ENCODE measurements at places on chromosomes 2 and 18.

- DNase-seq = no peak
Measured at GRCh38 chr2:127612111-127612822, 33.7 kb upstream of the GPR17 start.

GRCh38 chr18:76844742-76845477, 22.6 kb downstream of the ZNF236 start:
- no peak for DNase-seq

DNA sequence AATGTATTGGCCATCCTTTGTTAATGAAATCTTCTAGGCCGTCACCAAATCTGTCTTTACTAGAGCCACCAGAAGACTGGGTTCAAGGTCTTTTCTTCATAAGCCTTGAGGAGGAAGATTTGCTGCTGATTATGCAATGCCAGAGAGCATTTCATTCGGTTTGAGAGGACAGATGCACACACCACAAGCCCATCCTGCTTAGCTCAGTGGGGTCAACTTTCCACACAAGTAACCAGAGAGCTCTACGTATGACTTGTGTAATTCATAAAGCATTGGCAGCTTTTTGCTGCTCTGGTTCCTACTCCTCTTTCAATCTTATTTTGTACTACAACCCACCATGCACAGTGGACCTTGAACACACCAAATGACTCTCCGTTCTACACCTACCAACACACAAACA, 106.9 kb downstream of the OSR1 start:
- DNase-seq = no peak

DNA sequence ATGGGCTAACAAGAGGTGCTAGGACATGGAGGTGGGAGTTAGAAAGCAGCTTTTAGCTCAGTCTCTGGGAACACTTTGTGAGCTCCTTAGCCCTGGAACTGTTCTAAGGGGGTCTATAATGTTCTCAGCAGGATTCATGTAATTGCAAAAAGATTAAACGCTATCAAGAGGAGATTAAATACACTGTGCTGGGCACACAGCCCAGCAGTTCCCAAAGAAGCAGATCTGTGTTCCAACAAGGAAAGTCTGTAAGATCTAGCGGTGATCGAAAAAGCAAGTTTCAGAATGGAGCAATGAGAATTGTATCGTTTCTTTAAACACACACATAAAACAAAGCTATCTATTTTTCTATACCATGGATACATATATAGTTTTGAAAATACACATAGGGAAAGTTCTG, 2.4 kb upstream of the ARID5A start:
- no peak for DNase-seq

DNA sequence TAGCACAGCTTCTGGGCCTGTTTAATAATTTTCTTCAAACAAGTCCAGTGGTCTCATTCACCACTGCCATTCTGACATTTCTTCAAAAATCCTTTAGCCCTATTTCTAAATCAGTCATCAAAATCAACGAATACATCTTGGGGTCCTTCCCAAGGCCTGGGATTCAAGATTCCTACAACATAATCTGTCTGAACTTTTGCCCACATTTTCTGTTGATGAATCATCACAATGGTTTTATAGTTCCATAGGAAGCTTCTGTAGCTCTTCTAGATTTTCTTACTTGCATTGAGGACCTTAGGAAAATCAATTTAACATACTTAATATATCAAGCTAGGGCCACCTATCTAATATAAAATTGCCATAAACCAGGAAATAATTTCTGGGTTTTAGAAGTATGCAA, 811.8 kb upstream of the ACVR2A start:
- DNase-seq = no peak

- DNase-seq = no peak
Measured at GRCh38 chr2:238643400-238643907, 204.4 kb upstream of the TWIST2 start.

DNA sequence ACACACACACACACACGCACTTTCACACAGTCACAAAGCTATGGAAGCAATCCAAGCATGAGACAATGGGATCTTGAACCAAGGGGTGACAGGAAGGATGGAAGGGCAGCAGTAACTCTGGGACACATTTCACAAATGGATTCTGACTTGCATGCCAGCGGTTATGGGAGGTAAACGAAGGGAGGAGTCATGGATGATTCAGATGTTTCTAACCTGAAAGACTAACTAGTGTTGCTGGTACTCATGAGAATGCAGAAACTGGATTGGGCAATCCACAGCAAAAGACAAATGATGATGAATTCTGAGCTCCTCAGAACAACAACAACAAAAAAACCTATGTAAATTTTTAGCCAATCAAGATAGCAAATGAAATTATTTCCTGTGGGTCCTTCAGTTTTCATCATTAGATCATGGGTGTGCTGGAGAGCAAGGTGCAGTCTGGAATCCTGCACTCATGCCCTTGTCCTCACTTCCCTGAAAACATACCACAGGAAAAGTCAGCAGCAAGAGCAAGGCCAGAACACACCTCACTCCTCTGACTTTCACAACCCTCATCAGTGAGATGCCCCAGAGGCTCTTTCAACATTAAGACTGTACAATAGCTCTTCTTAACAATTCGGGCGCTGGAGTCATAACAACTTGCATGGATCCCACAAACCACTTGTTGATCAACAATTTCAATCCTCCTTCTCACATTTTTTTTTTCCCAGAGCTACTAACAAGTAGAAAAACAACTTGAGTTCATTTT, 32.6 kb downstream of the ABCA12 start:
- no peak for DNase-seq

- no peak for DNase-seq
Measured at GRCh38 chr2:138453815-138454214, 47.8 kb upstream of the SPOPL start.

DNA sequence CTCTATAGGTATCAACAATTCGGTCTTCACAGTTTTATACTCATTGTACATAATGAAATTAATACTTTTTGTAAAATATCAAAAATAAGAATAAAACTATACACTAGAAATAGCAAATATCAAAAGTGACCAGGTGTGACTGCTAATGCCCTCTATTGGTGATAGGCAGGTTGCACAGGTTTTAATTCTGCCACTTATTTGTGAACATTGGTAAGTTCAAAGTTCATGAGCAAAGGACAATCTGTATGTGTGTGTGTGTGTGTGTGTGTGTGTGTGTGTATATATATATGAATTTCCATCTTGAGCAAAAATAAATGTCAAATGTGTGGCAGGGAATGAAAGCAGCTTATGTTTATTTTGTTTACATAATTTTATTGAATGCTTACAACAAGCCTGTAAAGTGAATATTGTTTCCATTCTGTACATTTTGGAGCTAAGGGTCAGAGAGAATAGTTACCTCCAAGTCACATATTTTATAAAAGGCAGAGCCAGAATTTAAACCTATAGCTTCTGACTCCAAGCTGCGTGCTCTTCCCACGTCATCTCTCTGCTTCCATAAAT, 537.4 kb downstream of the CPS1 start:
- DNase-seq = no peak

- DNase-seq = no peak
Measured at GRCh38 chr2:105381101-105381668, 17.7 kb downstream of the FHL2 start.

GRCh38 chr2:10237392-10238321, 65.0 kb upstream of the HPCAL1 start:
- no peak for DNase-seq

GRCh38 chr2:50469784-50470183, 562.1 kb downstream of the NRXN1 start:
- DNase-seq = no peak

DNA sequence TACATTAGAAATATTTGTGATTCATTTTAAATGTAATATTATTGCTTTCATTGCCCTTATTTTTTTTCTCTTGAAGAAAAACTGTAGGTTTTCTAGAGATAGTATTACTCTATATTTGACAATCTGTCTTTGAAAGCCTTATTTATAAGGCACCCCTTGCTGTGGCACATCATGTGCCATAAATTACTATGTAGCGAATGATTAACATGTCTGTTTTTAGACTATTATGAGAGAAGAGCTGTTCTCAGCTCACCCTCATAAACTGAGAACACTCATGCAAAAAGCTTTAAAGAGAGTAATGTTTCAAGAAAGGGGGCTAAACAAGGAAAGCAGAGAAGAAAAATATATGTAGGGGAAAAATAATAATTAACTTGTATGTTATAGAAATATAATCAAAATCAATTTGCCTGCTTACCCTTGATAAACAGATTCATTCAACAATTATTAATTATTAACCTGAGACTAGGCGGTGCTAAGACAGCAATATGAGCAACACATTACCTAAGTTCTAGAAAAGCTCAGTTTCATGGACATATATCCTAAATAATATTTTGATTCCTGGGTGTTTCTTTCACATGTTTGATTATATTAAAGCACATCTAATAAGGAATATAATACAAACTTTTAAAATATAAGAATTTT, 69.0 kb downstream of the RAB3GAP1 start:
- no peak for DNase-seq

- no peak for DNase-seq
Measured at GRCh38 chr2:98240786-98241398, 105.4 kb upstream of the CNGA3 start.

GRCh38 chr18:36327352-36328316, 30.1 kb downstream of the FHOD3 start:
- DNase-seq = no peak

DNA sequence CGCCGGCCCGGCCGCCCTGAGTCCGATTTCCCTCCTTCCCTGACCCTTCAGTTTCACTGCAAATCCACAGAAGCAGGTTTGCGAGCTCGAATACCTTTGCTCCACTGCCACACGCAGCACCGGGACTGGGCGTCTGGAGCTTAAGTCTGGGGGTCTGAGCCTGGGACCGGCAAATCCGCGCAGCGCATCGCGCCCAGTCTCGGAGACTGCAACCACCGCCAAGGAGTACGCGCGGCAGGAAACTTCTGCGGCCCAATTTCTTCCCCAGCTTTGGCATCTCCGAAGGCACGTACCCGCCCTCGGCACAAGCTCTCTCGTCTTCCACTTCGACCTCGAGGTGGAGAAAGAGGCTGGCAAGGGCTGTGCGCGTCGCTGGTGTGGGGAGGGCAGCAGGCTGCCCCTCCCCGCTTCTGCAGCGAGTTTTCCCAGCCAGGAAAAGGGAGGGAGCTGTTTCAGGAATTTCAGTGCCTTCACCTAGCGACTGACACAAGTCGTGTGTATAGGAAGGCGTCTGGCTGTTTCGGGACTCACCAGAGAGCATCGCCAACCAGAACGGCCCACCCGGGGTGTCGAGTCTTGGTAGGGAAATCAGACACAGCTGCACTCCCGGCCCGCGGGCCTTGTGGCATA, 4.6 kb downstream of the SIX2 start:
- DNase-seq = peak; percentile 25

GRCh38 chr2:23323917-23324680, 60.9 kb upstream of the KLHL29 start:
- no peak for DNase-seq

DNA sequence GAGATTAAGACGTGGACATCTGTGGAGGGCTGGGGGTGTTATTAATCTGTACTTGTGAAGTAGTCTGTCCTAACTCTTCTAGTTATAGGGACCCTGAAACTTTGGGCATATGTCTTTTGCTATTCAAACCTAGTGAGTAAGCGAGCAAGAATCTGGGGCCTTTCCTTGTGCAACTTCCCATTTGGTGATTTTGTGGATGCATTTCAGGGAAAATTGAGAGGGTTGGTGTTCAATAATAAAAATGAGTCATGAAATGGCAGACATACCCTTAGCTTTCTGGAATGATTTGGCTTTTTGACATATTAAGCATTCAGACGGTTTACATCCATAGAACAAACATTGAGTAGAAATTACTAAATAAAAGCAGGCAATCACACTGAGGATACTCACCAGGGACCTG, 17.0 kb downstream of the COL4A4 start:
- DNase-seq = no peak

DNA sequence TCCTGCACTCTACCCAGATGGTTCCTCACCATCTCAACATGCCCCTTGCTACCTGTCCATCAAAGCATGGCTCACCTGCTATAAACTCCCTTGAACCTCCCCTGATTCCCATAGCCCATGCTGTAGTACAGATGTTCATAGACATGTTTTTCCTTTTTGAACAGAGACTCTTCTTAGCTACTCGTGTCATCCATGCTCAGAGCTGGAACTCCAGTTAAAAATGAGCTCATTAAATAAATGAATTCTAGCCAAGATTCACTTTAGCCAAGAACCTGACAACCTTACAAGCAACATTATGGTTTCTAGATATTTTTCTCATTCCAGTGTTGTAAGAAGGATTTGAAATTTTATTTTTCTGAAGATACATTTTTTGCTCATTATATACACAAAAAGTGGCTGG, 65.0 kb downstream of the SCG2 start:
- no peak for DNase-seq

- no peak for DNase-seq
Measured at GRCh38 chr2:96089356-96090195, 26.8 kb downstream of the ADRA2B start.

DNA sequence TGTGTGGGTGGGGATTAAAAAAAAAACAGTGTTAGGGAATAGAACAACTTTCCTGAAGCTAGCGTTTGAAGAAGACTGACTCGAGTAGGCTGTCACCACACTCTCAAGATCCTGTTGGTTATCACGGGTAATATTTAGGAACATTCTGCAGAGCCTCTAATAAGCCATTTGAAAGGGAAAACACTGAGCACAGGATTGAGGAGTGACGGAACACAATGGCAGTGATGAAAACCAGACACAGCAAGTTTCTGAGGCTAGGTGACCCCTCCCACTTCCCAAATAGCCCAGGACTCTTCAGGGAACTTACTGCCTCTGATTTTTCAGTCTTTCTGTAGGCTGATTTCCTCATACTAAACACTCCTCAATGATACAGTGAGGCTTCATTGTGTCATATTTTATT, 88.2 kb upstream of the TMEM200C start:
- no peak for DNase-seq

- DNase-seq = peak; percentile 63
Measured at GRCh38 chr2:64295326-64296139, 151.3 kb upstream of the PELI1 start.

DNA sequence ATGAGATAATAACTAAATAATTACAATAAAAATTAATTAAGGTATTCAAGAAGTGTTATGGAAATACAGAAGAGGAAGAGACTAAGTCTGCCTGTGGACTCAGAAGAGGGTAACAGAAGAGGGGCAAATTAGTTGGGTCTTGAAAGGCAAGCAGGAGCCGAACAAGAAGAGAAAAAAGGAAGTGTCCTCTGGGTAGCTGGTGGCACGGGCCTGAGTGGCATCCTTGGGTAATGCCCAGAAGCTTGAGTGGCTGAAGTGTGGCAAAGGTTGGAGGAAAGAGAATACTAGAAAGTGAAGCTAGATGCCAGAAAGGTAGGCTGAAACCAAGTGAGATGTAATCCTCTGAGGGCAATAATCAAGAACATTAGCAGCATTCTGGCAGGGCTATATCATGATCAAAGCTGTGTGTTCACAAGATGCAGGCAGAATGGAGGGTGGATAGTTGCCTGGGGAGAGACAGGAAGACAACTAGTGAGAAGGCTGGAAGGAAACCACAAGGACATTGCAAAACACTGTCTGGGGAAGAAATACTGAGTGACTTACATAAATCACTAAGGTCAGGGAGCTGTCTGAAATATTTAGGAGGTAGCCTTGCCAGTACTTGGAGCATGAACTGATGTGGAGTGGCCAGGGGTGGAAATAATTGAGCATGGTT, 16.2 kb downstream of the DOCK10 start:
- DNase-seq = no peak

GRCh38 chr18:63315876-63316275, 3.7 kb downstream of the BCL2 start:
- DNase-seq = no peak
